ENCODE measurements at places on chromosomes 13 and 19. TPM values are rescaled to one million over a fixed set of nuclear protein-coding genes. Genes with fewer than 3 reads are reported as not detected.

The ZNF835 gene
- total RNA-seq = 0.50 TPM

The LILRB5 gene
- total RNA-seq = not detected

The AKAP8 gene
- total RNA-seq = 13.6 TPM

The PCP2 gene
- total RNA-seq = not detected

The CCDC169 gene
- 4.4 TPM for total RNA-seq

Data from aortic smooth muscle cell (primary cell).